CD8-positive, alpha-beta memory T cell (primary cell): ENCODE measurements at places on chromosomes 13 and 19. TPM values are rescaled to one million over a fixed set of nuclear protein-coding genes. Genes with fewer than 3 reads are reported as not detected.

The UBL3 gene
- total RNA-seq: 15.2 TPM

The PSG3 gene
- not detected for total RNA-seq

- H3K27ac ChIP-seq: no peak overlapping the region
- no peaks in the 10 kb centered on the region for H3K4me1 ChIP-seq
- no peaks in the 10 kb centered on the region for H3K36me3 ChIP-seq
- H3K4me3 ChIP-seq: no peak overlapping the region
Measured at GRCh38 chr13:38519229-38519911, 167.5 kb upstream of the FREM2 start.

- peaks cover 23% of the 10 kb centered on the region for H3K4me1 ChIP-seq
- no peaks in the 10 kb centered on the region for H3K27me3 ChIP-seq
- H3K4me3 ChIP-seq: no peak overlapping the region
- no peak for DNase-seq
- H3K27ac ChIP-seq: peak overlapping the region; percentile 41
Measured at GRCh38 chr19:29610213-29610573, 4.1 kb downstream of the POP4 start.

DNA sequence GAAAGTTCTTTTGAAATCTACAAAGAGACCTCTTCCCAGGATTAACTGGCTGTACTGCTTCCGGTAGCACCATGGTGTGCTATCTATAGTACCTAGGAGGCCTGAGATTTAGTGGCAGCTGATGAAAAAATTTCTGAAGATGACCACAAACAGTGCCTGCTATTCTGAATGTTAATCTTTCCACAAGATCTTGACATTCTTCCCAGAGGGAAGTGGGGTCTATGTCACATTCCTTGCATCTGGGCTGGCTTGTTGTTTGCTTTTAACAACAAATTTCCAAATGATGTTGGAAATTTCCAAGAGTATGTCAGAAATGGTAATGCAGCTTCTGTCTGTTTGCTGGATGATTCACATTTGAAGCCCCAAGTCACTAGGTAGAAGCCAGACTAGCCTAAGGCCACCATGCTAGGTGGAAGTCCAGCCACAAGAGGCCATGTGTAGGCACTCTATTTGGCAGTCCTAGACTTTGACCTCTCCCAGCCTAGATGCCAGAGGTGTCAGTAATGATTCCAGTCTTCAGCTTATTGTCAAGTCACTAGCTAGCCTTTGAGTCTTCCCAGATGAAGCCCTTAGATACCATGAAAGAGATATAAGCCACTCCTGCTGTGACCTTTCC, 22.1 kb downstream of the SPART start:
- no peaks in the 10 kb centered on the region for H3K4me1 ChIP-seq
- DNase-seq: no peak
- H3K4me3 ChIP-seq: no peak overlapping the region
- H3K27me3 ChIP-seq: no peaks in the 10 kb centered on the region

GRCh38 chr13:31587698-31588266, 151.5 kb upstream of the RXFP2 start:
- no peak for DNase-seq
- no peaks in the 10 kb centered on the region for H3K4me1 ChIP-seq
- H3K27ac ChIP-seq: no peak overlapping the region
- no peaks in the 10 kb centered on the region for H3K36me3 ChIP-seq
- H3K27me3 ChIP-seq: no peaks in the 10 kb centered on the region

DNA sequence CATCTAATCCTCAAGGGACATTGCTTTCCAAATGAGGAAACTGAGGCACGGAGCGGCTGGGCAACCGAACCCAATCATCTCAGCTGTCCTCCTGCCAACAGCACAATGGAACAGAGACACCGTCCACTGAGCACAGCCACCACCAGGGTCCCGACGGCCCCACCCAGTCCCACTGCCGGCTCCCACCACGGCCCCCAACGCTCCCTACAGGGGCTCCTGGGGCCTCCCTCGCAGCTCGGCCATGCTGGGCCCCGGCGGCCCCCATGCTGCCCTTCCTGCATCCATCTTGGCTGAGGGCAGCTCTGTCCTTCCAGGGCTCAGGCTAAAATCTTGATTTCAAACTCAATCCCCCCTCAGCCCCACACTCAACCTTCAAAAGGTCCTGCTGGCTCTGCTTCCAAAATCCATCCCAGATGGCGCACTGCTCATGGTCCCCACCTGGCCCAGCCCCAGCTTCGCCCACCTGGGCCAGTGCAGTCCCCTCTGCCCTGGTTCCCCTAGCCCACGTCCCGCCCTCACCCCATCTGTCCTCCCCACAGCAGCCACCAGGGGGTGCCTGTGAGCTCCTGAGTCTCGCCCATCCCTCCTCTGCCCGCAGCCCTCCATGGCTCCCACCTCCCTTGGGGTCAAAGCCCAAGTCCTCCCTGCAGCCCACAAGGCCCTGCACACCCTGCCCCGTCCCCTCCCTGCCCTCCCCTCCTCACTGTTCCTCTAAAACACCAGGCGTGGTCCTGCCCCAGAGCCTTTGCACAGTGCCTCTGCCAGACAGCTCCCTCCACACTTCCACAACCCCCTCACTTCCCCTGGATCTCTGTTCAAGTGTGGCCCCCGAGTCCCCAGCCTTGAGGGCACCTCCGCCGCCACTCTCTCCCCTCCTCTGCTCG, 7.9 kb downstream of the PIP5K1C start:
- DNase-seq: peak; percentile 29
- H3K4me1 ChIP-seq: peaks cover 16% of the 10 kb centered on the region
- no peak overlapping the region for H3K4me3 ChIP-seq
- no peaks in the 10 kb centered on the region for H3K27me3 ChIP-seq
- no peaks in the 10 kb centered on the region for H3K36me3 ChIP-seq

DNA sequence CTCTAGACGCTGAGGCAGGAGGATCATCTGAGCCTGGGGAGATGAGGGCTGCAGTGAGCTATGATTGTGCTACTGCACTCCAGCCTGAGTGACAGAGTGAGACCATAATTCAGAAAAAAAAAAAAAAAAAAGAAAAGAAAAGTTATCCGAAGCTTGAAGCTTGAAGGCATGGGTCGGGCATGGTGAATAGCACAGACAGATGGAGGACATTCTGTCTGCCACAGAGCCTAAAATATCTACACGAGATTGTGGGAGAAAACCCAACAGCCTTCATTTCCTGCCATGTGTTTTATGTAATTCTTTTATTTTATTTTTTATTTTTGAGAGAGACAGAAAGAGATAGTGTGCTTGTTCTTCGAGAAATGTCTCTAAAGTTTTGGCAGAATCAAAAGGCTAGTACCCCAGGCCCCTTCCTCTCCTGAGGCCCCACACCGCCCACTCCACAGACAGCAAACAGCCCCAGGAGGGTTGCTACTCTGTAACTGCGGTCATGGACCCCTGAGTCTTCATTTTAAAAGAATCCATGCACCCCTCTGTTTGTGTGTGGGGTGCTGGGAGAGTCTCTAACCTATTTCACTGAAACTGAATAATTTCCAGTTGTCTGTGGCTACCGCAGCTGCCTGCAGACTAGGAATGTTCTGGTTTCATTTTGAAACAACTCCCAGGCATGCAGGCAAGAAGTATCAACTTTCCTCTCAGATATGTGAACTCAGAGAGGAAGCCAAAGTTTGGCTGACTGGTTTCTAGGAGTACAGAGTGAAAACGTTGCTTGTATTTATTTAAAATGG, 38.4 kb upstream of the RCBTB2 start:
- no peak overlapping the region for H3K4me3 ChIP-seq
- DNase-seq: no peak
- H3K4me1 ChIP-seq: peaks cover 9% of the 10 kb centered on the region
- no peaks in the 10 kb centered on the region for H3K27me3 ChIP-seq

- no peak overlapping the region for H3K4me3 ChIP-seq
- no peak for DNase-seq
- no peaks in the 10 kb centered on the region for H3K4me1 ChIP-seq
- H3K36me3 ChIP-seq: peaks cover 21% of the 10 kb centered on the region
Measured at GRCh38 chr13:45510672-45511071, 45.9 kb downstream of the COG3 start.

GRCh38 chr13:40077396-40078027, 422.1 kb downstream of the COG6 start:
- H3K27ac ChIP-seq: no peak overlapping the region
- no peak for DNase-seq
- no peaks in the 10 kb centered on the region for H3K4me1 ChIP-seq
- no peaks in the 10 kb centered on the region for H3K27me3 ChIP-seq
